Lung microvascular endothelial cell (primary cell): ENCODE measurements at places on chromosomes 16 and 17. TPM values are rescaled to one million over a fixed set of nuclear protein-coding genes. Genes with fewer than 3 reads are reported as not detected.

The PRDM7 gene
- total RNA-seq = not detected in 2 replicates

The WNK4 gene
- total RNA-seq = 0.99 and 1.5 TPM in 2 replicates

The MT1M gene
- total RNA-seq = 0.99 and 3.5 TPM in 2 replicates

The PTGES3L gene
- under 0.01 and 0.20 TPM in 2 replicates for total RNA-seq

The GLTPD2 gene
- not detected in 2 replicates for total RNA-seq

The PARD6A gene
- total RNA-seq = 2.6 and 4.8 TPM in 2 replicates

The CACNG3 gene
- not detected in 2 replicates for total RNA-seq

The GSDMA gene
- not detected in 2 replicates for total RNA-seq

The RAB26 gene
- 0.20 and 0.65 TPM in 2 replicates for total RNA-seq

DNA sequence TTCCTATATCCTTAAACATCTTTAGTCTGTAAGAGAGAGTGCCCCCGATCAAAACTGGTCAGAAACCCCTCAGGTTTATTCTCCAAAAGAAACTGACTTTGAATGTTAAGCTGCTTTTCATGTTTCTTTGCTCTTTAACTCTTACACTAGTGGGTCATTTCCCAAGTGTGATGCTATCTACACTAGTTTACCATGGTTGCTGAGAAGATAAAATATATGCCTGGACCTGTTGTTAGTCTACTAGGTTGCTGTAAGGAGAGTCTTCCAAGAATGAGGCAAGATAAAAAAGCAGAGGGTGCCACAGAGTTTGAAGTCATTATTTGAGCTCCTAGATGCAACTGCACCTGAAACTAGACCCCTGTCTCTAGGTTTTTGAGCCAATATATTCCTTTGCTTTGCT is 12.2 kb upstream of the ZKSCAN2 start:
- no peak for DNase-seq

GRCh38 chr16:20327444-20328041 is at the start of gene GP2:
TSS of gene GP2 (minus strand) at chr16:20327513. CDS start at chr16:20326431, 1,082 bp downstream.
- DNase-seq = no peak

- no peak for DNase-seq
These were observed 1.9 kb downstream of the RTN4RL1 start for GRCh38 chr17:2023256-2023655.

DNA sequence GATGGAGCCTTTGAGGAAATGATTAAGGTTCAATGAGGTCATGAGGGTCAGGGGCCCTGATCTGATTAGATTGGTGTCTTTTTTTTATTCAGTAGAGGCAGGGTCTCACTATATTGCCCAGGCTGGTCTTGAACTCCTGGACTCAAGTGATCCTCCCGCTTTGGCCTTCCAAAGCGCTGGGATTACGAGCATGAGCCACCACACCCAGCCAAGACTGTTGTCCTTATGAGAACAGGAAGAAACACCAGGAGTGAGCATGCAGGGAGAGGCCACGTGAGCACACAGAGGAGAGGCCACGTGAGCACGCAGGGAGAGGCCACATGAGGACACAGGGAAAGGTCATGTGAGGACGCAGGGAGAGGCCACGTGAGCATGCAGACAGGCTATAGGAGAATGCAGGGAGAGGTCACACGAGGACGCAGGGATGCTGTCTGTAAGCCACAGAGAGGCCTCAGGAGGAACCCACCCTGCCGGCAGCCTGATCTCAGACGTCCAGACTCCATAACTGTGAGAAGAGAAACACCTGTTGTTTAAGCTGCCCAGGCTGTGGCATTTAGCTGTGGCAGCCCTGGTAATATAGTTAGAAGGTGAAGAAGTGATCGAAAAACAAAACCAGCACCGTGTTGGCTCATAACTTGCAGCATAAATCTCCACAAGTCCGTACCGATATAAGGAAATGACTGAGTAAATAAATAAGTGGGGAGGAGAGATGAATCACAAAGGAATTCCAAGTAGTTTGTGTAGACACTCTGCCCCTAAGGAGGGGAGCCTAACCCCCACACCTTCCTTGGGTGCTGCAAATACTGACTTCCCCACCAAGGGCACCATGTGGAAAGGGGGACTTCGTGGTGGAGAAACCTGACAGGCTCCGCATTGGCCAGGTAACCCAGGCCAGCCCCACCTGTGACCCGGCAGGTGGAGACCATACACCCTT is 14.6 kb upstream of the CSNK1D start:
- DNase-seq = no peak

DNA sequence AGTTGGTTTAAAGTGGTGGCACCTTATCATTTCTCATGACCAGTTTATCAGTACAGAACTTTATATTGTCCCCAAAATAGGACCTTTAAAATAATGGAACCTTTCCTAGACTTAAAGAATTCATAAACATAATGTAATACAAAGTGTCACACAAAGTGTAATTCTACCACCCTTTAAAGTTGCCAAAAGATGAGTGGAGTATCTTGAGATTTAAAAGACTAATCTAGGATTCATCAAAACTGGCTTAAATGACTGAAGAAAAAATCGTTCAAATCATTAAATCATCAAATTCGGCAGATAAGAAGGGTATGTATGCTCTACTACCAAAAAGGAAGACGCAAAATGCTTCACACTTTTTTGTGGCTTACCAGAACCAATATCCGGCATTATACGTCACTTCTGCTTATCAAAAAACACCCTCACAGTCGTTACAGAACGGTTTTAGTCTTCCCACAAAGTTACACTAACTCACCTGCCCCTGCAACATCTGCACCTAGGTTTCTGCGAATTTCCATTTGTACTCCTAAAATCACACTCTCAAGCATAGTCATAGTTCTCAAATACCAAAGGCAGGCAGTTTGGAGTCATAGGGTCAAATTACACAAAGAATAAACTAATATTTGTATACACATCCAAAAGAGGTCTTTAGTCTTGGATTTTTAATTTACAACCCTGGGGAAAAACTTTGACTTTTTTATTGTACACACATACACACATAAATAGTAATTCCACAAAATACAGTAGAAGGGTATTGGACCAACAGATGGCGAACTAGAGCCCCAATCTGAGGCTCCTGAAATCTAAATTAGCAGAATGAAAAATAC is 1.4 kb upstream of the KANSL1 start:
- DNase-seq = peak; percentile 59

GRCh38 chr16:8751481-8752311 is 45.7 kb downstream of the TMEM186 start:
- DNase-seq = peak; percentile 42

DNA sequence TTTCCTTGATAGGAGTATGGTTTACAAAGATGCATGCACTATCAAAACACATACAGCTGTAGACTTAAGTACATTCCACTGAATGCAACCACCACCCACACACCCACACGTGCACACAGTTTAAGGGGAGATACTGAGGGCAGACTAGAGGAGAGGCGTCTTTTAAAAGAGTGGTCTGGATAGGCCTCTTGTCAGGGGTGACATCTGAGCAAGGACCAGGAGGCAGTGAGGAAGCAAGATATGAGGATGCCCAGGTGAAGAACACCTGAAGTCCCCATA is 12.6 kb downstream of the MPHOSPH6 start:
- DNase-seq = no peak

DNA sequence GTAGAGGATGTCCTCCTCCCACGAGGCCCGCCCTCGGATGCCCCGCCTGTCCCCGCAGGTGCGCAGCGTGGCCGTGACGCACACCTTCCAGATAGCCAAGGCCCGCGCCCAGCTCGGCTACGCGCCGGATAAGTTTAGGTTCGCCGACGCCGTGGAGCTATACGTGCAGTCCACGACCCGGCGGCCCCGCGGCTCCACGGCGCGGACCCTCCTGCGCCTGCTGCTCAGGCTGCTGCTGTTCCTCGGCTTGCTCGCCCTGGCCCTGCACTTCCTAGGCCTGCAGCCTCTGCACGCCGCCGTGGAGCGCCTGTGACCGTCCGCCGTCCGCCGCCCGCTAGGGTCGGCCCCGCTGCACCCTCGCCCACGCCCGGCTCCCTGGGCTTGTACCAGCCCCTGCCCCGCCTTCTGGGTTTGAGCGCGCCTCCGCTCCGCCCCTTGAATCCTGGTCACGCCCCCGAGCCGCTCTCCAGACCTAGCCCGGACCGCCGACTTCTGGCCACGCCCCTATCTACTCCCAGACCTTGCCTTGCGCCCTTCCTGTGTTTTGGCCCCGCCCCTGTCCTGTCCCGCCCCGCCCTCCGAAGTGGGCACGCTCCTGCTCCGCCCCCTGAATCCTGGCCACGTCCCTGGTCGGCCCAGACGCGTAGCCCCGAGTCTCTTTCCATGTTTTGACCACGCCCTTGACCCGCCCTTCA is 15.8 kb upstream of the EEF2K start:
- DNase-seq = peak; percentile 100

- no peak for DNase-seq
These were observed 2.8 kb upstream of the SHISA9 start for GRCh38 chr16:12898551-12898950.

GRCh38 chr16:65071433-65072311 is 50.2 kb downstream of the CDH11 start:
- peak; percentile 3 for DNase-seq

- DNase-seq = no peak
These were observed 166.9 kb downstream of the SEC14L1 start for GRCh38 chr17:77307479-77308198.

GRCh38 chr17:48565925-48566710 is 12.0 kb downstream of the HOXB4 start:
- no peak for DNase-seq

GRCh38 chr17:45973099-45973780 is 25.8 kb upstream of the STH start:
- DNase-seq = no peak

GRCh38 chr17:82227629-82228277 is 1.1 kb upstream of the SLC16A3 start:
- DNase-seq = no peak

DNA sequence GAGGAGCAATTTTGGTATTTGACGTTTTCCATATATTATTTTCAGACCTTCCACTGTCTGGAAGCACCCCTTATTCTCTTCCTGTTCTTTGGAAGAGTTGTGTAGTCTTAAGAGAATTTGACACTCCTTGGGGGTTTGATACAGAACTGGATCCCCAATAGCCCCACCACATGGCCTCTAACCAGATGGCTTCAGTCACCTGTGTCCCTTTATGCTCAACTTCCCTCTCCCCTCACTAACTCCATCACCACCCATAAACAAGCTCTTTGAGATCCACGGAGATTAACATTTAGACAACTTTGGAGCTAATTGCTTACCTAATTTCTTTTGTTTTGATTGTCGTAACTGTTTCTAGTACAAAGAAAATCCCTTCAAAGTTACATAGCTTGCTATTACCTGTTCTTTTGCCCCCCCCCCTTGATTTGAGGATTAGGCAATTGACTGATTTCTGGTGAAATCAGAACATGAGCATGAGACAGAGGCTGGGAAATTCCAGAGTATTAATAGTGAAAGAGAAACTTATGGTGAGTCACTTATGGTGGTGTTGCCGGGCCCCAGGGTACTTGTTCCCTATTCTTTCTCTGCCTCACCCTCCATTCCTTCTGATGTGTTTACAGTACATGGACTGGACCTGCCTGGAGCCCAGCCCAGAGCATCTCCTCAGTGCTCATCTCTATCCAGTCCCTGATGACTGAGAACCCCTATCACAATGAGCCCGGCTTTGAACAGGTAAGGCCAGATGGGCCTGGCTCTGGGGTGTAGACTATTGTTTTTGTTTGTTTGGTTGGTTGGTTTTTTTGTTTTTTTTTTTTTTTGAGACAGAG is 7.5 kb downstream of the UBE2Z start:
- peak; percentile 56 for DNase-seq

GRCh38 chr17:2954898-2955445 is 108.4 kb downstream of the OR1D5 start:
- peak; percentile 87 for DNase-seq

DNA sequence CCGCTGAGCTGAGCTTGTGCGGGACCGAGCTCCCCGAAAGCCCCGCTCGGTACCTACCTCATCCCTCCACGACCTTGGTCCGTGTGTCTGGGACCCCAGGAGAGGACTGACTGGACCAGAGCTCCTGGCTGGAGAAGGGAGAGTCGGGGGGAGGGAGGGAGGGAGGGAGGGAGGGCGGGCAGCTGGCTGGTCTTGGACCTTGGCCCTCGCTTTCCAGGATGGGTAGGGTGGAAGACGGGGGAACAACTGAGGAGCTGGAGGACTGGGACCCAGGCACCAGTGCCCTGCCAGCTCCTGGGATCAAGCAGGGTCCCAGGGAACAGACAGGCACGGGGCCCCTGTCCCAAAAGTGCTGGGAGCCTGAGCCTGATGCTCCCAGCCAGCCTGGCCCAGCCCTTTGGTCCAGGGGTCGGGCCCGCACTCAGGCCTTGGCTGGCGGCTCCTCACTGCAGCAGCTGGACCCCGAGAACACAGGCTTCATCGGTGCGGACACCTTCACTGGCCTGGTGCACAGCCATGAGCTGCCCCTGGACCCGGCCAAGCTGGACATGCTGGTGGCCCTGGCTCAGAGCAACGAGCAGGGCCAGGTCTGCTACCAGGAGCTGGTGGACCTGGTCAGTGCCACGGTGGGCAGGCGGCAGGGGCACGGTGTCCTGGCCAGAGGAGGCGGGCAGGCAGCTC is 553 bp downstream of the RHBDL1 start:
- no peak for DNase-seq

- no peak for DNase-seq
These were observed 52.6 kb downstream of the ZFHX3 start for GRCh38 chr16:72995151-72995881.

GRCh38 chr17:66716236-66717026 is 118.5 kb upstream of the CACNG5 start:
- peak; percentile 22 for DNase-seq

DNA sequence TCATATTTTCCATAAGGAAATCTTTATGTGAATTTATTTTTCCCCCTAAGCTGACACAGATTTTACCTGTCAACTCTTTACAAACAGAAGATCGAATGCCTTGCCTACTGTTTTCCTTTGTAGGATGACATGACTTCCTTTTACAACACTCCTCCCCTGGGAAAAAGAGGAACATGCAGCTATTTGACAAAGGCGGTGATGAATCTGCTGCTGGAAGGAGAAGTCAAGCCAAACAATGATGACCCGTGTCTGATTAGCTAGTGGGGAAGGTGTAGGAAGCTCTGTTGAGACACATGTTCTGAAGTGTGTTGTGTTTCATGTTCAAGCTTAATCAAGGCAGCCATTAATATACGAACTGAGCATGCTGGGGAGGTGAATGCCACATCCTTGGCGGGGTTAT is 238.0 kb downstream of the PHKB start:
- DNase-seq = no peak
